ENCODE measurements at places on chromosomes 12 and 14.
A peak's percentile ranks its signal among the peaks of the same experiment; 100 is the strongest.

- peak; percentile 53 for DNase-seq
Observed at GRCh38 chr14:103078420-103078749, 5.6 kb upstream of the LBHD2 start.

GRCh38 chr12:64440100-64440499 is 11.8 kb upstream of the TBK1 start:
- DNase-seq = no peak

DNA sequence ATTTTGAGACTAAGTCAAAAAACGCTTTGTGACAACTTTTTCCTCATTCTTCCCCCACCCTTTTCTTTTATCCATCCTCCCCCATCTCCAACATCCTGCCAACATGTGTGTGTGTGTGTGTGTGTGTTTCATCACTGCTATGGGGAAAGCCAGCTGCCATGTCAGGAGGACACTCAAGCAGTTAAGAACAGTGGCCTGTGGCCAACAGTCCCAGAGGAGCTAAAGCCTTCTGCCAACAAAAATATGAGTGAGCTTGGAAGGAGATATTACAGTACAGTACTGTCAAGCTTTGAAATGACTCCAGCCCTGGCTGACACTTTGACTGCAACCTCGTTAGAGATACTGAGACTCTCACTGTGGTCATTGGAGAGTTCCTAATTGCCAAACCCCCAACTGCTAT is 5.0 kb upstream of the CSRP2 start:
- DNase-seq = no peak

DNA sequence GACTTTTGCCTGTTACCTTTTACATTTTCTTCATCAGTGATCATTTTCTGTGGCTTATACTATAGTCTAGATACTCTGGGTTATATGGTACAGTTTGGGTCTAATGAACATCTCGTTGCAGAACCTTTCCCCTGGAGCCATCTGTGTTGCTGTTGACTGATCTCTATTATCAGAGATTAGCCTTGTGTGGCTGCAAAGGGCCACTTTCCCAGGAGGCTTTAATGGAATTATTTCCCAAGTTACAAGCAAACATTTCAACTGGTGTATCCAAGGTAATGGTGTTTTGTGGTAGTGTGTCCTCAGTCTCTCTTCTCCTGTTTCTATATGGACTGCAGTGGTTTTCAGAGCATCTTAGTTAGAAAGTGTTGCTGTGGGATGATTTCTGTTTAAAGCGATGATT is 25.9 kb downstream of the UTP20 start:
- no peak for DNase-seq

GRCh38 chr12:49895773-49896172 is 7.9 kb downstream of the FAIM2 start:
- DNase-seq = no peak

DNA sequence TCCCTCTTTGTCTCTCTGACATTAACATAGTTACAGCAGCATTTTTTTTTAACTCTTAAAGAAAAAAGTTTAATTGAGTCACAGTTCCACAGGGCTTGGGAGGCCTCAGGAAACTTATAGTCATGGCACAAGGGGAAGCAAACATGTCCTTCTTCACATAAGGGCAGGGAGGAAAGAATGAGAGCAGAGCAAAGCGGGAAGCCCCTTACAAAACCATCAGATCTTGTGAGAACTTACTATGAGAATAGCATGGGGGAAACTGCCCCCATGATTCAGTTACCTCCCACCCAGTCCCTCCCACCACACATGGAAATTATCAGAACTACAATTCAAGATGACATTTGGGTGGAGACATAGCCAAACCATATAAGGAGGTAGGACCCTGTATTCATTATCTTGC is 96.2 kb downstream of the PLBD1 start:
- no peak for DNase-seq

DNA sequence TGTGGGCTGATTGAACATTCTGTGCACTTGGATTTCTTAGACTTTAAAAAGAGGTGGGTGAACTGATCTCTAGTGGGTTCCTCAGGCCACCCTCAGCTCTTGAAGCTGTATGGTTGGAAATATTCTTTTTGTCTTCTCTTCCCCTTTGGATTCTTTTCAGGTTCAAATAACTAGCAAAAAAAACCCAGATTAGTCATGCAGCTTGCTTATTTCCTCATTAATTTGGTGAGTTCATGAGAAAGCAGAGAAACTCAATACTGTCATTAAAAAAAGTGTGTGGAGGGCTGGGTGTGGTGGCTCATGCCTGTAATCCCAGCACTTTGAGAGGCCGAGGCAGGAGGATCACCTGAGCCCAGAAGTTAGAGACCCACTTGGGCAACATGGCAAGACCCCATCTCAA is 183.4 kb downstream of the ESR2 start:
- DNase-seq = no peak

Data from activated CD4-positive, CD25-positive, alpha-beta regulatory T cell (primary cell).